Central memory CD4-positive, alpha-beta T cell (primary cell): ENCODE measurements at places on chromosomes 7 and 10.
A peak's percentile ranks its signal among the peaks of the same experiment; 100 is the strongest.

GRCh38 chr10:98062424-98062823, 32.0 kb upstream of the CRTAC1 start:
- DNase-seq, result no peak

- DNase-seq, result no peak
Observed at GRCh38 chr10:44369296-44369695, 15.6 kb downstream of the CXCL12 start.

GRCh38 chr7:149883048-149883438, 9.3 kb downstream of the ATP6V0E2 start:
- no peak for DNase-seq

GRCh38 chr7:39637400-39637799, 14.0 kb downstream of the RALA start:
- DNase-seq, result no peak

DNA sequence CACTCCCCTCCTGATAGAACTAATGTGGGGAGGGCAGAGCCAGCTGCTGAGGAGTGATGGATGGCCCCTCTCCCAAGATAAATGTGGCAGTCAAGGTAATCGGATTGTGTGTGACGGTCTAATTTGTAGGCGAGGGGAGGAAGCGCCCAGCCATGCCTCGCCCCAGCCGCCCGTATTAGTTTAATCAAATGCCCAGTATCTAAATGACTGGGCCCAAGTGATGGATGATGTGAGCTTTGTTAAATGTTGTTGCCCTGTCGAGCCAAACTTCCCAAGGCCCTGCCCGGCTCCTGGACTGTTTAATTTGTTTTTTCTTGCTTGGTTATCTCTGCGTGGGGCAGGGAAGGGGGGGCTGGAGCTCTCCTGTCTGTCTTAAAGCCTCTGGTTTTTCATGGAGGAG, 88.4 kb upstream of the PPIF start:
- no peak for DNase-seq

DNA sequence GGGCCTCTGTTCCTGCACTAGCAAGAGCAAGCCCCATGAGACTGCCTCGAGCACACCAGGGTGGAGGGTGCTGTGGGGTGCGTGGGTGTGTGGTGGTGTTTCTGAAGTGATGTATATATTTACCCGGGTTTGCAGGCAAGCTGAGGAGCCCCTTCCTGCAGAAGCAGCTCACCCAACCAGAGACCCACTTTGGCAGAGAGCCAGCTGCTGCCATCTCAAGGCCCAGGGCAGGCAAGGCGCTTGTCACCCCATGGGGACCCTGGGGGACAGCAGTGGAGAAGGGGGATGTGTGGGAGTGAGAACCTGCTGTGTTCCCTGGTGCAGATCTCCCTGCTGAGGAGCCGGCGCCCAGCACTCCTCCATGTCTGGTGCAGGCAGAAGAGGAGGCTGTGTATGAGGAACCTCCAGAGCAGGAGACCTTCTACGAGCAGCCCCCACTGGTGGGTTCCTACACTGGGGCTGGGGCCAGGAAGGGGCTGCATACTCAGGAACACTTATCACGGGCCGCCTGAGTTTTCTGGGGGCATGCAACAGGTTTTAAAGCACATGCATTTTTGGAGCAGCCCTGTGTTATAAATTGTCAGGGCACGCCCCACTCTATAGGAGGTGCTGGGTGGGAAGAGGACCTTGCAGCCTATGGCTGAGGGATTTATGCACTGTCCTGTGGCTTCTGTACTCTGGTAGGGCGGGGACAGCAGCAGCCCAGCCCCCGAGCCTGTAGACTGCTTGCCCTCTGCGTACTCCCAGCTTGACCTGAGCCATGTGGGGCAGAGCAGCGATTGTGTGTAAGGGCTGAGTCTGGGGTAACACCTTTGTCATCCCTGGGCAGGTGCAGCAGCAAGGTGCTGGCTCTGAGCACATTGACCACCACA, 5.9 kb downstream of the PGAM2 start:
- DNase-seq, result no peak

DNA sequence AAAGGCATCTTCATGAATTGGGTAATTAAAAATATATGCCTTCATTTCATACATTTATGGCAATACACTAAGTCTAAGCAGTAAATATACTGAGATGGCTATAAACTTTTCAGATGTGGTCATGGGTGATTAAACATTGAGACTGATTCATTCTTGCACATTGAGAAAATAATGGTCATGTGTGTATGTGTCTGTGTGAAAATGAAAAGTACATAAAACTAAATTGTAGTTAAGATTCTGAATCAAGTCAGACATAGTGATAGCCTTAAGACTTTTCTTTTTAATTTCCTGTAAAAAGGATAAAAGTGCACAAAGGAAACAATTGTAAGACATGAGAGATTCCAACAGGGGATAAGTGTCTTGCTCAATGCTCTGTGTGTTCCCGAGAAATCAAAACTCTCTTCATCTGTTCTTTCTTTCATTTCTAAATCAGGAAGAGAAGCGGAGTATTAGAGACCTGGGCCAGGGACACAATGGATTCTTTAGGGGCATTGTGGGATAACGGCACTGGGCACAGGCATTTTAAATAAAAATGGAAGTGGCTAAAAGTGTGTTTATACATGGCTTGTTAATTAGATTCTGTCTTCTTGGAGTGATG, 69.8 kb upstream of the AGR3 start:
- no peak for DNase-seq

GRCh38 chr7:135510592-135511183, 786 bp upstream of the CNOT4 start:
- no peak for DNase-seq

DNA sequence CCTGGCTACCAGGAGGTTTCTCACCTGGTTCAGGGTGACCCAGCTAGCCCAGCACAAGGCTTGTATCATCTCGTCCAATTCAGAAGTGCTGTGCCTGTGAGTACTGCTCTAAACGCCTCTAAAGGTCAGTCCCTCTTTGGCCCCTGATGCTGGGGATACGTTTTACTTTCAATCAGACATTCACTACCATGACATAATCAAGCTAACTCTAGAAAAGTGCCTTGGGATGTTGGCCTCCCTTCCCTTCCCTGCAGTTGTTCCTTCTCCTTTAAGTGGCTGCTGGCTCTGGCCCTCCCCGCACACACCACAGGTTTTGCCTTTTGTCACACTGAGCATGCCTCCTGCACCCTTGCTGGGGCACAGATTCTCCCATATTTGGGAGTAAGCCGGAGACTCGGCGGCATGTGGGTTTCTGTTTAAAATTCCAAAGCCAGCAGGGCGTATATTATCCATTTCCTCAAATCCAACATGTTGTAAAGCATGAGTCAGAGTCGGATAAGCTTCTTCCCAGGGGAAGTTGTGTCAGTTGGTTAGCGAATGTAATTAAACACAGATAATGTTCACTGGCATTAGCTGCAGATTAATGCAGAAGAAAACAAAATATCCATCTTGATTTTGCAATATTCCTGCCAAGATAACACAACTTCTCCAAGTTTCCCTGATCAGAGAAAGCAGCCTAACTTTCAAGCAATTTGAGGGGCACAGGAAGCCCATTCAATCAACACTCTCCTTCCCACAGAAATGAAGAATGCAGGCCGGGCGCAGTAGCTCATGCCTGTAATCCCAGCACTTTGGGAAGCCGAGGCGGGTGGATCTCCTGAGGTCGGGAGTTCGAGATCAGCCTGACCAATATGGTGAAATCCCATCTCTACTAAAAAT, 31.8 kb upstream of the VCL start:
- DNase-seq, result no peak

DNA sequence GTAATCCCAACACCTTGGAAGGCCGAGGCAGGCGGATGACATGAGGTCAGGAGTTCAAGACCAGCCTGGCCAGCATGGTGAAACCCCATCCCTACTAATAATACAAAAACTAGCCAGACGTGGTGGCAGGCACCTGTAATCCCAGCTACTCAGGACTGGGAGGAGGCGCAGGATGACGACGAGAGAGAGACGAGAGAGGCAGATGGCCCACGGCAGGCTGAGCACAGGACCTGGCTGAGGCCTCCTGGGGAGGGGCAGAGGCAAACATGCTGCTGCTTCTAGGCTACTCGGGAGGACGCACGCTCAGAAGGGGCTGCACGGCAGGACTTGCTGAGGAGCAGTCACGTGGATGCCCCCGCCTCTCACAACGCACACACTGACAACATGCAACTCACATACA, 22.4 kb downstream of the DIP2C start:
- no peak for DNase-seq

GRCh38 chr10:132571650-132572544, 34.3 kb downstream of the INPP5A start:
- DNase-seq, result peak; percentile 32

DNA sequence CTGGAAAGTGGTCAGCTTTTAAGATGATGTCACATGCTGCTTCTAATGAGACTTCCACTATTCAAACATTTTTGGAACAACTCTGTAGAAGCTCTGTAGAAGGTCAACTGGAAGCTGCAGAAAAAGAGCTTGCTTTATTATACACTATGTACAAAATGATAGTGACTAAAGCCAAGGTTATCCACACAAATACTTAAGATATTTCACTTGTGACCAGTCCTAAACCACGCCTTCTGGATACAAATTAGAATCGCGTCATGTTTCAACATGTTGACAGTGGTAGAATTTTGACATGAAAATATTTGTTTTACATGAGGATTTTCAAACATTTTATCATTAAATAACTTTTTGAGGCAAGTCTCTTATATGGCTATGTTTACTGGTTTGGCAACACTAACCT, 499.6 kb upstream of the PHF14 start:
- no peak for DNase-seq

DNA sequence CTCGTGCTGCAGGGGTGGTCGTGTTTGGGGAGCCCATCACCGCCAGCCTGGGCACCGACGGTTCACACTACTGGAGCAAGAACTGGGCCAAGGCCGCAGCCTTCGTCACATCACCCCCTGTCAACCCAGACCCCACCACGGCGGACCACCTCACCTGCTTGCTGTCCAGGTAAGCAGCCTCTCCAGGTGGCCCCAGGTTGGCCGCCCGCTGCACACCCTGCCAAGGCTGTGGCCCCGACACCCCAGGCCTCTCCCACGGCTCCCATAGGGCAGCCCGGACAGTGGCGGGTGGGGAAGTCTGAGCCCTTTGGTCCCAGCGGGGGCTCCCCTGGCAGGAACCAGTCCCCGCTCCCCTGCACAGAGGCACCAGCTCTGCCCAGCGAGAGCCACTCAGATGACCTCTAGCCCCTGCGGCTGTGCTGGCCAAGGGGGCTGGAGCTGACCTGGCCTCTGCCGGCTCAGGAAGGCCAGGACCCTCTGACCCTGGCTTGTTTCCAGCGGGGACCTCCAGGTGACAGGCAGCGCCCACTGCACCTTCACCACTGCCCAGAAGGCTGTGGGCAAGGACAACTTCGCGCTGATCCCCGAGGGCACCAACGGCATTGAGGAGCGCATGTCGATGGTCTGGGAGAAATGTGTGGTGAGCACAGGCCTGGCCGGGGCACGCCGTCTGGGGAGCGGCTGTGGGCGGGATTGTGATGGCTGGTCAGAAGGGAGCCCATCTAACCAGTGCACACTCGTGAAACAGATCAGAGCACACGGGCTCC, 13.8 kb downstream of the DPYSL4 start:
- DNase-seq, result no peak

- no peak for DNase-seq
Observed at GRCh38 chr7:156858523-156858922, 34.5 kb downstream of the LMBR1 start.

GRCh38 chr10:49599546-49599945, 10.6 kb upstream of the SLC18A3 start:
- no peak for DNase-seq

GRCh38 chr7:24025094-24025493, 258.9 kb upstream of the NPY start:
- DNase-seq, result no peak

DNA sequence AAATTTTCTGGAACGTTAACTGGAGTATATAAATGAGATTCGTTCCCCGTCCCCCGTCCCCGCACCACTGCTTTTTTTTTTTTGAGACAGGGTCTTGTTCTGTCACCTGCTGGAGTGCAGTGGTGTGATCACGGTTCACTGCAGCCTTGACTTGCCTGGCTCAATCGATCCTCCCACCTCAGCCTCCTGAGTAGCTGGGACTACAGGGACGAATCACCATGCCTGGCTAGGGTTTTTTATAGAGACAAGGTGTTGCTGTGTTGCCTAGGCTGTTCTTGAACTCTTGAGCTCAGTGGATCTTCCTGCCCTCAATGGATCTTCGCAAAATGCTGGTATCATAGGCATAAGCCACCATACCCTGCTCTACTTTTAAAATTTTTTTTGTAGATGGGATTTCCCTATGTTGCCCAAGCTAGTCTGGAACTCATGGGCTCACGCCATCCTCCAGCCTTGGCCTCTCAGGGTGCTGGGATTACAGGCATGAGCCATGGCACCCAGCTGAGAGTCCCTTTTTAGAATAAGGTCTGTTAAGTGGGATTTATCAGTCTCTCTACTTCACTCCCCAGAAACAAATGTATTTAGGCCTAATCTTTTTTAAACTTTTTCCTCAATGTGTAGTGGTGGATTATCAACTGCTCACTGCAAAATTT, 122.9 kb downstream of the LYZL1 start:
- DNase-seq, result no peak

DNA sequence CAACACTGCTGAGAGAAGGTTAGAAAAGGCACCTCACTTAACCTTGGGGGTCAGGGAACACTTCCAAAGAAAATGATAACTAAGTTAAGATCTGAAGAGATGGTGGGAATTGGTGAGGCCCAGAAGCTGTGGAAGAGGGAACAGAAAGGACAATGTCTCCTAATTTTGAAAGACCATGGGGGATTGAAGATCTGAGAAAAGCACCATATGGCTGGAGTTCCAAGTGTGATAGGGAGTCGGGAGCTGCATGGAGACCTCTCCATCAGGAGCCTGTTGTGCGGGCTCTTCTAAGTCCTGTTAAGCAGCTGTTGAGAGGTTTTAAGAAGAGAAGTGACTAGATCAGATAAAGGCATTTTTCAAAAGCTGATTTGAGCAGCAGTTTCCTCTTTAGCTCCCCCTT, 254.3 kb downstream of the CDK14 start:
- no peak for DNase-seq

DNA sequence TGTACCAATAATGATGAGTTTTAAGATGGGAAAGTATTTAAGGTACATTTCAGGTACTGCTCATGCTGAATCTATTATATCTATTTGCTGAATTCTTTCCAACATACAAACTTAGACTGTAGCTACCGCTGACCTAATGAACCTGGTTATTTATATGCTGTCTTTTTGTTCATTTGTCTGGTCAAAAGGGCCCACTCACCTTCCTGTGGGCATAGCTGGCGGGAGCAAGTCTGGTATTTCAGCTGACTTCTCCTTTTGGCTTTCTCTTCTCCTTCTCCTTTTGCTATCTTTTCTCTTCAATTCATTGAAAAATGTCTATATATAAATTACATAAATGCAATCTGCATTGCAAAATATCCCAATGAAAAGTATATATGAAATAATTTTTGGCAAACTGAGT, 9.5 kb downstream of the PLXDC2 start:
- no peak for DNase-seq

- DNase-seq, result no peak
Observed at GRCh38 chr7:683526-684205, 42.8 kb upstream of the DNAAF5 start.

- no peak for DNase-seq
Observed at GRCh38 chr10:120572307-120572706, 115.3 kb downstream of the PLPP4 start.

- no peak for DNase-seq
Observed at GRCh38 chr10:122853665-122854313, 8.1 kb upstream of the CUZD1 start.

- DNase-seq, result no peak
Observed at GRCh38 chr10:18350340-18350739, 210.1 kb downstream of the CACNB2 start.

- DNase-seq, result no peak
Observed at GRCh38 chr7:110604885-110605284, 486.0 kb upstream of the LRRN3 start.

GRCh38 chr7:7793921-7794320, 75.5 kb upstream of the RPA3 start:
- no peak for DNase-seq

- DNase-seq, result no peak
Observed at GRCh38 chr7:85106719-85107118, 80.1 kb downstream of the SEMA3D start.
